SIG-M5 (cell line): ENCODE measurements at places on chromosomes 5 and 9.

DNA sequence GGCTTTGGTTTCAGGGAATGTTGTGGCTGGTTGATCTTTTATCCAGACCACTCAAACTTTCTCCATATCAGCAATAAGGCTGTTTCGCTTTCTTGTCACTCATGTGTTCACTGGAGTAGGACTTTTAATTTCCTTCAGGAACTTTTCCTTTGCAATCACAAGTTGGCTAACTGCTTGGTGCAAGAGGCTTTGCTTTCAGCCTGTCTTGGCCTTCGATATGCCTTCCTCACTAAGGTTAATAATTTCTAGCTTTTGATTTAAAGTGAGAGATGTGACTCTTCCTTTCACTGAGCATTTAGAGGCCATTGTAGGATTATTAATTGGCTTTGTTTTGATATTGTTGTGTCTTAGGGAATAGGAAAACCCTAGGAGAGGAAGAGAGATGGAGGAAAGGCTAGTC is 7.0 kb upstream of the HRCT1 start:
- no peak for DNase-seq

GRCh38 chr9:93255994-93256877 is 72.3 kb downstream of the WNK2 start:
- no peak for DNase-seq

GRCh38 chr5:57887851-57888621 is 405.4 kb upstream of the ACTBL2 start:
- no peak for DNase-seq

- DNase-seq, result no peak
Measured at GRCh38 chr9:34169125-34169524, 9.7 kb upstream of the UBAP1 start.

GRCh38 chr9:132787748-132788159 is 90.3 kb downstream of the AK8 start:
- no peak for DNase-seq
